ENCODE measurements at places on chromosomes 12 and 14.
A peak's percentile ranks its signal among the peaks of the same experiment; 100 is the strongest.

- DNase-seq, result no peak
These were observed 16.0 kb downstream of the MRPL42 start for GRCh38 chr12:93483151-93483807.

- no peak for DNase-seq
These were observed 126.6 kb downstream of the CHST11 start for GRCh38 chr12:104583301-104583700.

DNA sequence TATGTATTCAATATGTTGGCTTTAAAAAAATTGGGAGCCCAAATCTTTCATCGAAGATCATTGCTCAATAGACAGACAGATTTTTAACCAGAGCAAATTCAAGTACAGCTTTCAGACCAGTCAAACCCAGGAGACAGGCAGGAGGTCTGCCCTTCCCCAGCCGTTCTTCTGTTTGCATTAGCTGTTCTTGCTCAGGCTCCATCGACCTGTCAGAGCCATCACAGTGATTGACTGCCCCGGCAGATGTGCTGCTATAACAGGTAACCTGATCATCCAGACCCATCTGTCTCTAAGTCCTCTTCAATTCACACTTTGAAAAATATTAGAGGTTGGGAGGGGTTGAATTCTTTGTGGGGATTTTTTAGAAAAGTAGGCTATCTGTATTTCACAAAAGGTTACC lies 453.5 kb downstream of the FOXG1 start:
- DNase-seq, result no peak

- no peak for DNase-seq
These were observed 150.6 kb upstream of the FUT8 start for GRCh38 chr14:65261946-65262345.

GRCh38 chr12:128586451-128587029 lies 237.2 kb downstream of the SLC15A4 start:
- peak; percentile 68 for DNase-seq

DNA sequence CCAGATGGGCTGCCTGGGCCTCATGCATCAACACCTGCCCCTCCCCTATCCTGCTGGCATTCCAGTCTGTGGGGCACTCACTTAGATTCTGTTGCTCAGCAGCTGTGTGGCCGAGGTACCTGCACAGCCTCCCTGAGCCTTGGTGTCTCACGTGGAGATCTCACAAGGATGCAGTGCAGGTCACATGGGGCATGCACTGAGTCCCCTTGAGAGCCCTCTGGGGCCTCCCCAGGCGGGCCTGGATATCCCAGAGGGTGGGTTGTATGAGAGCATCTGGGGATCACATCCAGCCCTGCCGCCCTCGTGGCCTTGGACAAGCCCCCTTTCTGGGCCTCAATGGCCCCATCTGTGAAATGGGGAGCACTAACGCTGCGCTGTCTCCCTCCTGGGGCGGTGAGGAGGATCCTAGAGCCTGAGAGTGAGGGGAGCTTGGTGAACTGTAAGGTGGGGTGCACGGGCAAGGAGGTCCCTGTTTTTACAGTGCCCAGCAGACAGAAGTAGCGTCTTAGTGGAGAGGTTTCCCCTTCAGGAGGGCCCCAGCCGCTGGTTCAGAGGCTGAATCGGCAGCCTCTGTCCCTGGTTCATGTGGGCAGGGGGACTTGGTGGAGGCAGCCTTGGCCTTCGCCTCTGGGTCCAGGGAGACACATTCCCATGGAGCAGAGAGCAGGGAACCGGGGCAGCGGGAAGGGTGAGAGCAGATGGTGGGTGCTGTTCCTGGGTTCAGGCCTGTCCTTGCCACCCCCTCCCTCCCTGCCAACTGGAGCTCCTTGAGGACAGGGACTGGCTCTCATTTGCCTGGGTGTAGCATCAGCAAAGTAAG lies 791 bp upstream of the SLC25A47 start:
- no peak for DNase-seq

DNA sequence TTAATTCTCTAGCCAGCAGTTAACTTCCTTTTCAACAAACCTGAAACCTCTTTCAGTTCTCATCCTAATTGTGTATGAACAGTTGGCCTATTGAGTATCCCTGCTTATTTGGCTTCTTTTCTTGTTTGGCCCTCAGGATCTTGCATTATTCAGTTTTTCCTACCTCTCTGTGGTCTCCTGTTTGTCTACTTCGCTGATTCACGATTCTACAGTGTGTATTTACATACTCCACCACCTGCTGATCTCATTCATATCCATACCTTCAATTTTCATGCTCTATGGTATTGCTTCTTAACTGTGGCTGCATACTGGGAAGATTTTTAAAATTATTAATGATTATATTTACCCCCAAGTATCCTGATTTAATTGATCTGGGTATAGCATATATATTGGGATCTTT lies 56.4 kb downstream of the RASSF9 start:
- DNase-seq, result no peak

- no peak for DNase-seq
These were observed 119.9 kb downstream of the RIMBP2 start for GRCh38 chr12:130596241-130596640.
